Uterus (tissue), 4 donors: ENCODE measurements at places on chromosomes 6 and 20. TPM values are rescaled to one million over a fixed set of nuclear protein-coding genes. Genes with fewer than 3 reads are reported as not detected.

DNA sequence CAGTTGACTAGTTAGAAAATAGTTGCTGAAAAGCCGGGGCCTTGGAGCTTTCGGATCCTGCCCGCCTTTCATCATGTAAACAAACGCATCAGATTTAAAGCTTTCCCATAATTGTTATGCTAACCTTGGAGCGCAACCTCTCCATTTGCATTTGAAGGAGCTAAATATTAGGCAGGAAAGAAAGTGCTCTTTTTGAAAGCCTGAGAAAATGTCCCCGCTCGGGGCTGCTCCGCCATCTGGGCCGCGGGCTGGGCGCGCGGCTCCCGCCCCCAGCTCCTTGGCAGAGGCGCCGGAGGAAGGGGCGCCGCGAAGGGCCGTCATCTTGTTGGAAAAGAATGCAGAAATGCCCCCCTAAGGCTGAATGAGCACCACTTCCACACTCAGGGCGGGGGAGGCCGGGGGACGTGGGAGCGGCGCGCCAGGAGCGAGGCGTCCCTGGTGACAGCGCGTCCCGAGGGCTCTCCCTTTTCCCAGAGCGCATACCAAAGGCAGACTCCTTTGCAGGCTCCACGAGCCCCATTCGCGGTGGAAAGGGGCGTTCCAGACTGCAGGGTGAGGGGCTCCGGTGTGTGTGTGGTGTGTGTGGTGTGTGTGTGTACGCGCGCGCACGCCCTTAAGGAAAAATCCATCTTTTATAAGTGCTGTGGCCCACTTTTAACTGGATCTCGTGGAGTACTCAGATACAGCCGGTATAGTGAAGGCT, 145.6 kb upstream of the ID4 start:
- H3K27me3 ChIP-seq = no peaks in the 10 kb centered on the region
- H3K27ac ChIP-seq = peak overlapping the region; percentile 21
- no peaks in the 10 kb centered on the region for H3K36me3 ChIP-seq
- DNase-seq = no peak
- no peaks in the 10 kb centered on the region for H3K4me1 ChIP-seq
- peak overlapping the region; percentile 42 for H3K4me3 ChIP-seq

DNA sequence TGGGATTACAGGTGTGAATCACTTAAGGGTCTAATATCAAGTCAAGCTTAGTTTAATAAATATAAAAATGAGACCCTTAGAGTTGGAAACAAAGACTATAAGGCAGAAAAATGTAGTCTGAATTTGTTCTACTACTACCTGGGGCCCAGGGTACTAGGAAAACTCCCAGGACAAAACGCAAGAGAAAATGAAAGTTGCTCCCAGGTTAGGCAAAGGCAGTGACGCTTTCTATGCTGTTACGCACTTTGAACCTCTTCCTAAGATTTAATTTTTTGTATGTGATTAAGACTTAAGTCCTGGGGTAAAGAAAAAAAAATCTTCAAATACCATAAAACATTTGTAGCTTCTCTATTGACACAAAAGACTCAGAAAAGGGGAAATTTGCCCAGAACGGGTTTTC, 17.3 kb downstream of the DSP start:
- no peaks in the 10 kb centered on the region for H3K36me3 ChIP-seq
- peaks cover 4% of the 10 kb centered on the region for H3K27me3 ChIP-seq
- H3K4me1 ChIP-seq = no peaks in the 10 kb centered on the region
- H3K27ac ChIP-seq = no peak overlapping the region
- H3K4me3 ChIP-seq = no peak overlapping the region
- DNase-seq = no peak

DNA sequence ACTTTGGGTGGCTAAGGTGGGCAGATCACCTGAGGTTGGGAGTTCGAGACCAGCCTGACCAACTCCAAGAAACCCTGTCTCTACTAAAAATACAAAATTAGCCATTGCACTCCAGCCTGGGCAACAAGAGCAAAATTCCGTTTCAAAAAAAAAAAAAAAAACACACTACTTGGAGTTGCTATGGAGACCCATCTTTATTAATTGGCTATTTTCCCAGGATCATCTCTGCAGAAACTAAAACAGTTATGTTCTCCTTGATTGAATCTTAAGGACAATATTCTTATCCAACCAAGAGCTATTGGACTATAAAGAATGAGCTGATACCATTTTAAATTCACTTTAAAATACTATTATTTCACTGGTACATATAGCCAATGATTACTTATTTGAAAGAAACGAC, 14.7 kb downstream of the AKIRIN2 start:
- no peaks in the 10 kb centered on the region for H3K36me3 ChIP-seq
- no peaks in the 10 kb centered on the region for H3K27me3 ChIP-seq
- no peak overlapping the region for H3K4me3 ChIP-seq
- no peaks in the 10 kb centered on the region for H3K4me1 ChIP-seq
- no peak overlapping the region for H3K27ac ChIP-seq

GRCh38 chr6:152062476-152062875, 255.0 kb downstream of the ESR1 start:
- H3K27me3 ChIP-seq = no peaks in the 10 kb centered on the region
- H3K36me3 ChIP-seq = no peaks in the 10 kb centered on the region
- DNase-seq = no peak
- H3K4me3 ChIP-seq = no peak overlapping the region

GRCh38 chr6:144123421-144123820, 26.9 kb upstream of the STX11 start:
- H3K36me3 ChIP-seq = no peaks in the 10 kb centered on the region
- no peak for DNase-seq
- H3K4me3 ChIP-seq = no peak overlapping the region
- H3K27ac ChIP-seq = no peak overlapping the region

GRCh38 chr20:60092729-60093128, 134.5 kb downstream of the CDH26 start:
- DNase-seq = no peak
- no peak overlapping the region for H3K4me3 ChIP-seq
- H3K4me1 ChIP-seq = no peaks in the 10 kb centered on the region
- no peaks in the 10 kb centered on the region for H3K27me3 ChIP-seq
- H3K27ac ChIP-seq = no peak overlapping the region

DNA sequence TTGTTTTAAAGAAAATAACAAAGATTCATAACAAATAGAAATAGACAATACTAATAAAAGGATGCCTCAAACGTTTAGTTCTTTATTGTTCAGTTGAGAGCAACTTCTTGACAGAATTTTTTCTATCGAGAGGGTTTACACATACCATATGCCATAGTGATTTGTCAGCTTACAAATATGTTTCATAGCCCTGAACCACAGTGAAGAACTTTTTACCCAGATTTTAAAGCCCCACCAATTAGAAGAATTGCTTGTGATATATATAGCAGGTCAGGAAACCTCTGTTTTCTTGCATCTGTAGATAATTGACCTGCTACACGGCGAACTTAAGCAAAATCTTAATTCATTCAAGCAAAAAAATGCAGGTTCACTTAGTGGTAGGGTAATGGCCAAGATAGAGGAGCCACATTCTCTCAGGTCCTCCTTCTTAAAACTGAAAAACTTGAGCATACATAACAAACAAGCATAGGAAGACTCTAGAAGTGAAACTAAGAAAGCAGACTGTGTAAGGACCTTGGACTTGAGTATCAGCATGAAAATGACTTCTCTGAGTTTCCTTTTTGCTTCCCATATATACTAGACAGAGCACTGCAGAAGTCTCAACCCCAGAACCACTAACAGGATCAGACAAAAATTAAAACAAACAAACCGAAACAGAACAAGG, 39.5 kb downstream of the CRISP1 start:
- no peaks in the 10 kb centered on the region for H3K4me1 ChIP-seq
- no peak overlapping the region for H3K4me3 ChIP-seq
- no peak overlapping the region for H3K27ac ChIP-seq
- H3K27me3 ChIP-seq = no peaks in the 10 kb centered on the region
- H3K36me3 ChIP-seq = no peaks in the 10 kb centered on the region
- DNase-seq = no peak

DNA sequence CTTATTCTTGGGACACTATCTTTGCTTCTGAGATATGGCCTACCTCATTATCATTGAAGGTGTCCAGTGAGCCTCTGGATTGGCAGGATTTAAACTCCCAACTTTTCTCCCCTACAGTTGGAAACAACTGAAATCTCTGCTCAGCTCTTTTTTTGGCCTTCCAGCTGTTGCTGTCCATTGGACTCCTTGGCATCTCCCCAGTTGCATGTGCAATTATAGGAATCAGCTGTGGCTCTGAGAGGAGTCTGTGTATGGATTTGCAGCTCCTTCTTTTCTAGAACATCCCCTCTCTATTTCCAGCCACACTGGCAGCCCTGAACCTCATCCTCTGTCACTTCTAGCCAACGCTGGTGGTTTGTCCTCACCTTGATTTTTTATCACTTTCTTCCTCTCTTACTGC, 21.2 kb downstream of the RAB22A start:
- DNase-seq = peak; percentile 29

GRCh38 chr6:128346569-128346968, 173.8 kb downstream of the PTPRK start:
- H3K36me3 ChIP-seq = no peaks in the 10 kb centered on the region
- no peak overlapping the region for H3K27ac ChIP-seq
- no peaks in the 10 kb centered on the region for H3K27me3 ChIP-seq
- H3K4me3 ChIP-seq = no peak overlapping the region

GRCh38 chr6:43427406-43428111, at the start of gene ABCC10:
TSS of gene ABCC10 (plus strand) at chr6:43427541. CDS start at chr6:43427979, 438 bp downstream.
- H3K27ac ChIP-seq = peak within 1 kb of the TSS; percentile 82
- peak; percentile 93 for DNase-seq
- peaks cover 4% of the 10 kb centered on the region for H3K4me1 ChIP-seq
- no peaks in the 10 kb centered on the region for H3K27me3 ChIP-seq

DNA sequence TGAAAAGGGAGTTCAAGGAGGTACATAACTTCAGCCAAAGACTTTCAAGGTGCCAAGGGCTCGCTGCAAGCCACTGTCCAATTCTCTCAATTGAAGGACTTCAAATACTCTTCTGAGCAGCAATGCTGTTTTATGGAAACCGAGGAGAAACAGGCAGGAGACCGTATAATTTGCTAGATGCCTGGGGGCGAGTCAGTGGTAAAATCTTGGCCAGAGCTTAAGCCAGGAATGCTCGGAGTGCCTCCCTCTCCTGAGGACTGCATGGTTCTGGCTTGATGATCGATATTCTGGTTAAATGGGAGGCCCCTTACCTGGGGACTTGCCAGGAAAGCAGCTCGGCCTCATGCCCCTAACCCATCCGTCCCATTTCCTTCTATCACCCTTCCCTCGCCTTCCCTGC, 35.8 kb upstream of the NOP56 start:
- H3K27me3 ChIP-seq = no peaks in the 10 kb centered on the region
- H3K4me3 ChIP-seq = no peak overlapping the region
- H3K4me1 ChIP-seq = no peaks in the 10 kb centered on the region

- no peak overlapping the region for H3K27ac ChIP-seq
- peak overlapping the region; percentile 11 for H3K4me3 ChIP-seq
- H3K27me3 ChIP-seq = no peaks in the 10 kb centered on the region
These were observed 144.6 kb downstream of the SOBP start for GRCh38 chr6:107634324-107635056.

GRCh38 chr6:52255434-52255833, 11.1 kb upstream of the IL17F start:
- no peaks in the 10 kb centered on the region for H3K27me3 ChIP-seq
- H3K4me1 ChIP-seq = no peaks in the 10 kb centered on the region
- H3K4me3 ChIP-seq = no peak overlapping the region
- H3K36me3 ChIP-seq = no peaks in the 10 kb centered on the region
- H3K27ac ChIP-seq = no peak overlapping the region
- no peak for DNase-seq

DNA sequence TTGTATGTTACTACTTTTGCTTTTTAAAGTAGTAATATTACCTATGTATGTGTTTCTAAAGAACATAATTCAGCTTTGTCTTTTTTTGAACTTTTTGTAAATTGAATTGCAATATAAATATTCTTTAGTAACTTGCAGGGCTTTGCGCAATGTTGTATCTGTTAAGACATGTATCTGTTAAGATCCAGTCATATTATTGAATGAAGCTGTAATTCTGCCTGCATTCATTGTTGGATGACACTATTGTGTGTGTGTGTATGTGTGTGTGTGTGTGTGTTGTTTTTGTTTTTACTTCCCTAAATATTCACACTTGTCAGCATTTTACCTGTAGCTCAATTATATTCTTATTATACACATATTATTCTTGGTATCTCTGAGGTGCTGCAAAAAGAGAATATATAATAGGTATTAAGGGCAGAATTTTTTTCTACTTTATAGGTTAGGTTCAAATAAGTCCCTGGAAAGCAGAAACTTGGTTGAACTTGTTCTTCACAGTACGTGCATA, 164.0 kb downstream of the MEI4 start:
- H3K36me3 ChIP-seq = no peaks in the 10 kb centered on the region
- H3K4me1 ChIP-seq = no peaks in the 10 kb centered on the region
- no peak for DNase-seq
- no peak overlapping the region for H3K27ac ChIP-seq
- no peaks in the 10 kb centered on the region for H3K27me3 ChIP-seq

- H3K4me3 ChIP-seq = peak overlapping the region; percentile 94
- no peaks in the 10 kb centered on the region for H3K27me3 ChIP-seq
- no peaks in the 10 kb centered on the region for H3K4me1 ChIP-seq
- DNase-seq = no peak
- H3K36me3 ChIP-seq = no peaks in the 10 kb centered on the region
These were observed 1.2 kb downstream of the ECI2 start for GRCh38 chr6:4133941-4134838.

DNA sequence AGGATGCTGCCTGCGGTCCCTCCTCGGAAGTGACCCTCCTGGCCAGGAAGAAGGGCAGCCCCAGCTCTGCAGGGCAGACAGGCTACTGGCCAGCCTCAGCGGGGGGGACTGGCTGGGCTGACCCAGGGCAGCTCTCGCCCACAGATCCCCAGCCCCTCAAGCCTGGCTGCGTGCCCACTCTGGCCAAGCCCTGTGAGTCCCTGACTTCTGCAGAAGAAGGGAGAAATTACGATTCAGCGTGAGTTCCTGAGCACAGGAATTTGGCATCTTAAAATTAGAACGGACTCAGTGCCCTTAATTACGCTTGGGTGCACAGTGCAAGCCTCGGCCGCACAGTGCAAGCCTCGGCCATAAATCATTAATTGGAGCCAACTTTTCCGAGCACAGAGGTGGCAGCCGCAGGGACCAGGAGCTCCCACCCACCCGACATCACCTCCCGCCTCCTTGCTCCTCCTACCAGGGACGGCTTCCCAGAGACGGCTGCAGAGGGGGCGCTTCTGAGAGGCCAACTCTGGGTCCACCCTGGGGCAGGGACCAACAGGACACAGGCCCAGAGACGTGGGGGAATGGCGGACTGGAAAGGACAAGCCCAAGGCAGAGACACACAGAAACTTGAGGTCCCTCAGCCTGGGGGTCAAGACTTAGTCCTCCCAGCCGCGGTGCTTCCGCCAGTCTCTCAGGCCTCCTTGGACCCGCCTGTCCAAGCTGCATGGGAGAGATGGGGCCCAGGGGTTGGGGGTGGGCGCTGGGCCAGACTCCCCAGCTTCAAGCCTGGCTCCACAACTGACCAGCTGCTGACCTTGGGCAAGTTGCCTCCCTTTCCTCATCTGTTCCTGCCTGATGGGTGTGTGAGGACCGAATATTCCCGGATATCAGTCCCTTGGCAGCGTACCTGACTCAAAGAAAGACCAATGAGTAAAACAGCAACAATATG, 165.4 kb downstream of the TAF4 start:
- DNase-seq = no peak
- H3K27me3 ChIP-seq = no peaks in the 10 kb centered on the region
- no peak overlapping the region for H3K27ac ChIP-seq
- no peaks in the 10 kb centered on the region for H3K4me1 ChIP-seq
- no peak overlapping the region for H3K4me3 ChIP-seq

The PGC gene
- 2.1 TPM for total RNA-seq

The TGM2 gene
- 149 TPM for total RNA-seq

The CST5 gene
- not detected for total RNA-seq

The PPP1R3G gene
- total RNA-seq = 3.0 TPM

The SLC4A11 gene
- 0.76 TPM for total RNA-seq

The ARHGAP40 gene
- not detected for total RNA-seq

The TCP11 gene
- total RNA-seq = not detected

The SLC17A2 gene
- not detected for total RNA-seq

The GSTA2 gene
- total RNA-seq = not detected

The MYLK4 gene
- total RNA-seq = 1.2 TPM

The CARMIL1 gene
- 23.2 TPM for total RNA-seq
